ENCODE measurements at places on chromosomes 6 and 20.

GRCh38 chr20:58407966-58408557 lies 19.0 kb downstream of the VAPB start:
- DNase-seq: no peak

GRCh38 chr6:121612927-121613326 lies 177.5 kb downstream of the GJA1 start:
- no peak for DNase-seq

- no peak for DNase-seq
These were observed 400.0 kb upstream of the HTR1E start for GRCh38 chr6:86537292-86537861.

- no peak for DNase-seq
These were observed 14.3 kb downstream of the ENPP1 start for GRCh38 chr6:131822119-131822518.

GRCh38 chr6:40728643-40729042 lies 141.5 kb upstream of the LRFN2 start:
- no peak for DNase-seq

DNA sequence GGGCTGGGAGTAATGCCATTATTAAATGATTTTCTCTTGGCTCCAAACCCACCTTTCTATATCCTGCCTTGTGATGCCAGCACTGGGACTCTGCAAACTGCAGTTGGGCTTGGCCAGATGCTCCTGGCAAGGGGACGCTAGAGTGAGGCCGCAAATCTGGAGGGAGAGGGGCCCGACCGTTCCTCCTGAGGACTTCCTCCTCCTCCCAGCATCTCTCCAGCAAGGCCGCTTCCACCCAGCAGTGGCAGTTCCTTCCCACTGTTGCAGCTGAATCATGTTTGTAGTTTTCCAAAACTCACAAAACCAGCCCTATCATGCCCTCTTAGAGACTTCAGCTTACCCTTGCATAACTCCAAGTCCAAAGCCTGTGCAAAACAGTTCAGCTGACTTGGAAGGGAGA lies 244.4 kb downstream of the FOXA2 start:
- DNase-seq: no peak

- DNase-seq: no peak
These were observed 445.6 kb upstream of the SOX4 start for GRCh38 chr6:21147995-21148394.

- DNase-seq: no peak
These were observed 951.6 kb downstream of the TFAP2A start for GRCh38 chr6:9463311-9463710.

GRCh38 chr6:167661552-167662044 lies 165.1 kb upstream of the AFDN start:
- DNase-seq: no peak

GRCh38 chr20:62911701-62912280 lies 14.5 kb downstream of the DIDO1 start:
- no peak for DNase-seq

All from AG04450 (cell line).